ENCODE measurements at places on chromosomes 16 and 17. TPM values are rescaled to one million over a fixed set of nuclear protein-coding genes. Genes with fewer than 3 reads are reported as not detected.

GRCh38 chr17:83046448-83047181 lies 32.8 kb upstream of the METRNL start:
- no peak for DNase-seq

DNA sequence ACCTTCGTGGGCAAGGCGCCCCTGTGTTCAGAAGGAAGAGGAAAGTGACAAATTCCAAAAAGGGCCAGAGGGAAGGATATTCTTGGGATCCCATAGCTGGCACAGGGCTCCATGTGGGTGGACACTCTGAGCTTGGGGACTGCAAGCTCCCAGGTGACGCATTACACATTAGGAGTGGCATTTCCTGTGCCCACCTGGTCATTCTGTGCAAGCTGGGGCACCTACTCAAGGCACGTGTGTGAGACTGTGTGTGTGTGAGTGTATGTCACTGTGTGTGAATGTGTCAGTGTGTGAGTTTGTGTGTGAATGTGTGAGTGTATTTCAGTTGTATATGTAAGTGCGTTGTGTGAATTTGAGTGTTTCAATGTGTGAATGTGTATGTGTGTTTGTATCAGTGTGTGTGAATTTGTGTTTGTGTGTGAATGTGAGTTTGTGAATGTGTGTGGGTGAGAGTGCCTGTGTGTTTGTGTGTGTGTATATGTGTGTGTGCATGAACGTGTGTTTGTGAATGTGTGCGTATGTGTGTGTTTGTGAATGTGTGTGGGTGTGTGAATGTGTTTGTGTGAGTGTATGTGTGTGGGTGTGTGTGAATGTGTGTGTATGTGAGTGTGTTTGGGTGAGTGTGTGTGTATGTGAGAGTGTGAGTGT lies 1.6 kb upstream of the CD300A start:
- no peak for DNase-seq

- no peak for DNase-seq
Measured at GRCh38 chr17:12815642-12816141, 26.4 kb downstream of the ARHGAP44 start.

The ANKRD40CL gene
- polyA plus RNA-seq: not detected

The TXNDC11 gene
- 46.7 TPM for polyA plus RNA-seq

DNA sequence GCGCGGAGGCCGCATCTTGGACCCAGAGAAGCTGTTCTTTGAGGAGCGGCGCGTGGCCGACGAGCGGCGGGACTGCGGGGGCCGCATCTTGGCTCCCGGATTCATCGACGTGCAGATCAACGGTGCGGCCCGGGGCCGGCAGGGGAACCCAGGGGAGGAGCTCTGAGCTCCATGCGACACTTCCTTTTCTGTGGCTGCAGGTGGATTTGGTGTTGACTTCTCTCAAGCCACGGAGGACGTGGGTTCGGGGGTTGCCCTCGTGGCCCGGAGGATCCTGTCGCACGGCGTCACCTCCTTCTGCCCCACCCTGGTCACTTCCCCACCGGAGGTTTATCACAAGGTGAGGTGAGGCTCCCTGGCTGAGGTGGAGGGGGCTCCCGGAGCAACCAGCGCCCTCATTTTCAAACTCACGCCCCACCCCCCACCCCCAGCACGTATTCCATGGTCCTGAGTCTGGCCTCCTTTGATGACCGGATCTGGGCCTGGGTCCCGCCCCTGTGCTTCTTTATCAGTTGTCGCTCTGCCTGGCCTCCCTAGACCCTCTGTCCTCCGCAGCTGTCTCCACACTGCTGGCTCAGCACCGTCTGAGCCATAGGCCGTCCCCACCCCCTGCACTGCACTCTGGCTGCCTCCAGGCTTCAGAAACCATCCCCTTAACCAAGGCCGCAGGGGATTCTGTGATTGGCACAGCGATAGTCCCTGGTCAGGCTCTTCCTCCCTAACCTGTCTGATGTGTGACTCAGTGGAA lies 787 bp downstream of the AMDHD2 start:
- peak; percentile 30 for DNase-seq

DNA sequence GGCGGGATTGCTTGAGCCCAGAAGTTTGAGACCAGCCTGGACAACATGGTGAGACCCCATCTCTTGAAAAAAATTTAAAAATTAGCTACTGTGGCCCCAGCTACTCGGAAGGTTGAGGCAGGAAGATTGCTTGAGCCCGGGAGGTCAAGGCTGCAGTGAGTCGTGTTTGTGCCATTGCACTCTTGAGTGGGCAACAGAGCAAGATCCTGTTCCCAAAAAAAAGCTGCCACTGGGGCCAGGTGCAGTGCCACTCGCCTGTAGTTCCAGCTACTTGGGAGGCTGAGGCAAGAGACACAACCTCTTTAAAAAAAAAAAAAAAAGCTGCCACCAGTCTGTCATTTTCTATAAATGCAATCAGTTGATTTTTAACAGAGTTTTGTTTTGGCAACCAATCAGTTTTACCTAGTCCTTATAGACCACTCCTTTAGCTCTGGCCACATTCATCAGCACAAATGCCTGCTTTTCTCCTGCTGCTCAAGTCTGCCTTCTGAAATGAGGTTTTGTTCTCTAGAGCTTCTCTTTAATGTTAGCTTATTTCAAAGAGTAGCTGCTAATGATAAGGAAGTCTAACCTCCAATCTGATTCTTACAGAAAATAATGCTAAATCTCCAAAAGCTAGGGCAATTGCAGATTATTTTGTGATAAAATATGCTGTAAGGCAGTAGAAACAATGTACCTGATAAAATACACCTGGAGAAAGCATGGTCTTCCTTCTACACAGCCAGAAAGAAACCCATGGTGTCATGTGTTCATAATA lies 64.8 kb downstream of the TUBD1 start:
- DNase-seq: no peak

GRCh38 chr16:58906981-58907715 lies 173.0 kb upstream of the GOT2 start:
- DNase-seq: no peak

DNA sequence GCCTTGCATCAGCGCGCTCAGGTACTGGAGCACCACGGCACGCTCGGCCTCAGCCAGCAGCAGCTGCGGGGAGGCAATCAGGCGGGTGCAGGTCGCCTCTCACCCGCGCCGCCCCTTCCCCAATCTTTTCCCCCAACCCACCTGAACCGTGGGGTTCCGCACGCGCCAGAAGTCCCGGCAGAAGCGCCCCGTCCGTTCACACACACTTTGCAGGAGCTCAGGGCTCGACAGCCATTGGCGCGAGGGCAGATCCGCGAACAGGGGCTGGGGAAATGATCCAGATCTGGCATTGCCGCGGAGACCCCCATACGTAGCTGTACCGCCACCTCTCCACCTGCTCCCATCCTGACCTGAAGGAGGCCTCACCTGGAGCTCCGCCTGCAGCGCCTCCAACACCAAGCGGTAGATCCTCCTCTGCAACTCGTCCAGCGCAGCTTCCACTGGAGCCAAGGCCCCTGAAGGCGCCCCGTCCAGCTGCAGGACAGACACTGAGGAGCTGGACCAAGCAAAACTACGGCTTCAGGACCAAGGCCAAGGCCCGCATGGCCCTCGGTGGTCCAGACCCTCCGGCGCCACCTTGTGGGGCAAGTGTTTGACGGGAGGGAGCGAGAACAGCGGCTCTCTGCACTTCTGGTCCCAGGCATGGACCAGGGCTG lies 1.4 kb upstream of the MATCAP1 start:
- peak; percentile 93 for DNase-seq

The FOXN1 gene
- polyA plus RNA-seq: not detected

The CMTM4 gene
- polyA plus RNA-seq: 4.5 TPM

The RANBP10 gene
- 6.4 TPM for polyA plus RNA-seq

DNA sequence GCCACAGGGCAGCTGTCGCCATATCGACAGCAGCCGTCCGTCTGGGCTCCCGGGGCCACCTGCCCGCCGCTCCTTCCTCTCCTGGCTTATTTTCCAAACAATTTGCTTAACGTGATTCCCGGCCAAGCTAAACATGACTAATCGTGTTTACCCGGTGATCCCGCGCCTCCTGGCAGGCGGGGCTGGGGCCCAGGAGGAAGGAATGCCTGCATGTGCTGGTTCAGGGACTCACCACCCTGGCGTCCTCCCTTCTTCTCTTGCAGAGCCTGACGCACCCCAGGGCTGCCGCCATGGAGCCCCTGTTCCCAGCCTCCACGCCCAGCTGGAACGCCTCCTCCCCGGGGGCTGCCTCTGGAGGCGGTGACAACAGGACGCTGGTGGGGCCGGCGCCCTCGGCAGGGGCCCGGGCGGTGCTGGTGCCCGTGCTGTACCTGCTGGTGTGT lies 6.1 kb downstream of the SSTR5 start:
- DNase-seq: no peak

DNA sequence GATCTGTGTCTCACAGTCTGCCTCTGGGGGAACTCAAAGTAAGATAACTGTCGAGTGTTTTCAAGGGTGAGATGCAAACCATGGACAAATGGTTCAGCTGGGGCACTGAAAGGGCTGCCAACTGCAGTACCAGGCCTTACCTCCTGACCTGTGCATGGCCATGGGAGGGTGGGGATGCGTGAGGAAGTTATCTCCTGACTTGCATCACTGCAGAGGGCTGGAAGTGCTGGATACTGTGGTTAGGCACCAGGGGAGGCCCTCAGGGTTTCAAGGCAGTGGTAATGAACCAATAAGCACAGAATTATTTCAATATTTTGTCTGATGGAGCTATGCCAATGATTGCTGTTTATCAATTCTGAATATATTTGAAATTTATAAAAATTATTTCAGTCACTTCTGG lies 159.2 kb downstream of the CYLD start:
- no peak for DNase-seq

The SOX8 gene
- polyA plus RNA-seq: 2.0 TPM

DNA sequence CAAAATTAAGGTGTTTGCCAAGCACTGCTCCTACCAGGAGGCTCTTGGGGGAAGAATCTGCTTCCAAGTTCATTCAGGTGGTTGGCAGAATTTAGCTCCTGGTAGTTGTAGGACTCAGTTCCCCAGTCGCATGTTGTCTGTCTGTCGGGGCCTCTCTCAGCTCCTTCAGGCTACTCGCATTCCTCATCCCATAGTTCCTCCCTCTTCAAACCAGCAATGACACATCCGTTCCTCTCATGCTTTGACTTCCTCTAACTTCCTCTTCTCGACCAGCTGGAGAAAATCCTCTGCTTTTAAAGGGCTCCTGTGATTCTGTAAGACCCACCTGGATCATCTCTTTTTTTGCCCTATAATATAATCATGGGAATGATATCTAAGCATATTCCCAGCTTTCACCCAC lies 108.1 kb downstream of the PMP22 start:
- no peak for DNase-seq

- no peak for DNase-seq
Measured at GRCh38 chr16:89489898-89490438, 393 bp downstream of the ANKRD11 start.

- peak; percentile 66 for DNase-seq
Measured at GRCh38 chr17:50117202-50118051, 12.5 kb downstream of the SAMD14 start.

The CCL18 gene
- 0.97 TPM for polyA plus RNA-seq

GRCh38 chr17:7393613-7394451 lies 493 bp downstream of the PLSCR3 start:
- DNase-seq: no peak
